ENCODE measurements at places on chromosomes 2 and 18.

DNA sequence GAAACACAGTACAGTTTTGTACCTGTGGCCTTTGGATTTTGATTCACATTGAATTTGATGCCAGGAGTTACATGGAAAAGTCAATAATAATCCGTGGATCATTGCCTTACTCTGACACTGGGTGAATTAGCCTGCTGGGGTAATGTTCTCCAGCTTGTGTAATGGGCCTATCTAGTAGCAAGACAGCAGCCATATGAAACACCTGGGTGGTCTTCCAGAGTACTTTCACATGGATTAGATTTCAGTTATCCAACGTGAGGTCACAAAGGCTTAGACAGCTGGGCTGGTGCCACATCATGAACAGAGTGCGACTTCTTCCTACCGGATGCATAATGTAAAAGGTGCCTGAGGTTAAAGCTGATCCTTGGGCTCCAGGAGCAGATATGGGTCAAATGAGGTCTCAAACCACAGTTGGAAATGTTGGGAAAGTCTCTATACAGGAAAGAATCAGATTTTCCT, 486.8 kb downstream of the PARD3B start:
- DNase-seq = no peak

GRCh38 chr18:76167410-76167809, 327.6 kb downstream of the ZNF516 start:
- no peak for DNase-seq

- DNase-seq = no peak
These were observed 12.3 kb downstream of the TMEM237 start for GRCh38 chr2:201631041-201631440.

GRCh38 chr2:234679301-234679740, 182.4 kb upstream of the ARL4C start:
- DNase-seq = no peak

DNA sequence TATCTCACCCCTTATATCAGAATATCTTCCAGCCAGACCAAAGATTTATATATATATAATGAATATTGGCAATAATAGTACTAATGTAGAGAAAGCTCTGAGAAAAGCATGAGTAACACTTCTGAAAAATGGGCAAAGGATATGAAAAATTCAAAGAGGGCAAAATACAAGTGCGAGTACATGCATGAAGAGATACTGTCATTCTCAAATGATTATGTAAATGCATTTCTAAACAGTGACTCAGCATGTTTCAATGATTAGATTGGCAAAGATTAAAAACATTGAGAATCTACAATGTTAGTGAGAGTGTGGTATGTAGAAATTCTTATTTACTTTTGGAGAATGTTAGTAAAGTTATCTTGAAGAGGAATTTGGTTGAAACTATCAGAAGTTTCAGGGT, 118.3 kb upstream of the NEDD4L start:
- no peak for DNase-seq

GRCh38 chr2:195622966-195623365, 34.1 kb upstream of the SLC39A10 start:
- no peak for DNase-seq

All from DMS79 (cell line).